ENCODE measurements at places on chromosomes 13 and 19.

GRCh38 chr13:20080377-20081164 is 80.3 kb downstream of the GJA3 start:
- no peak for DNase-seq

GRCh38 chr13:62997038-62997599 is 1581.5 kb upstream of the PCDH20 start:
- DNase-seq = no peak

DNA sequence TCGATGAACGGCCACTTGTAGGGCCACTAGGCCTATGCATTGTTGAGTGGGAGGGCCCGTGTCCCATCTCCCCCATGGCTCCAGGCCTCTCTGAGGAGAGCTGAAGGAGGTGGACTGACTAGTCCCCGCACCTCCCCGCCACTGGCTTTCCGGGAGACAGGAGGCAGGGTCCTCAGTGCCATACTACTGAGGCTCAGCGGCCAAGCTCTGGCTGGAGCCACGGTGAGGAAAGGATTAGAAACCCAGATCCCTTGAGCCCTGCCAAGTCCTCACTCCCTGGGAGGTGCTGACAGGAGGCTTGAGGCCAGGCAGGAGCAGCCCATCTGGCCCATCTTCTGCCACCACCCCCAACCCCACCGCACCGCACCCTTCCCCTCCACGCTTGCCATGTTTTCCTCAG is 29.0 kb downstream of the CCDC8 start:
- no peak for DNase-seq

DNA sequence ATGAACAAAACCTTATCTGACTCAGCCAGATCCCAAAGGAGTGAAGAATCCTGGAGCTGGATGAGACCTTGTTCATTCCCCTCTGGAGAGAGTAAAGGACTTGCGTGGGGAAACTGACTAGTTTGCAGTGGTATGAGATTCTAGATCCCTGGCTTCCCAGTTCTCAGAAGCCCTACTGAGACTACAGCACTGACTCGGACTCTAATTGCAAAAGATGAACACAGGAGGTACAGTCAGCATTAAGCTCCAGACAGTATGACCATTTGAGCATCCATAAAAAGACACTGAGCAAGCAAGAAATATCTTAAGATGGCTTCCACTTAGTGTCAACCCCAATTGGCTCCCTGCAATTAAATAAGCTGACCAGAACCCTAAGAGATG is 6.8 kb downstream of the ZC3H4 start:
- DNase-seq = peak; percentile 53

- peak; percentile 70 for DNase-seq
Measured at GRCh38 chr19:1169921-1170885, 3.9 kb downstream of the SBNO2 start.

- DNase-seq = peak; percentile 99
Measured at GRCh38 chr19:46133101-46133627, 8.7 kb upstream of the IGFL3 start.

DNA sequence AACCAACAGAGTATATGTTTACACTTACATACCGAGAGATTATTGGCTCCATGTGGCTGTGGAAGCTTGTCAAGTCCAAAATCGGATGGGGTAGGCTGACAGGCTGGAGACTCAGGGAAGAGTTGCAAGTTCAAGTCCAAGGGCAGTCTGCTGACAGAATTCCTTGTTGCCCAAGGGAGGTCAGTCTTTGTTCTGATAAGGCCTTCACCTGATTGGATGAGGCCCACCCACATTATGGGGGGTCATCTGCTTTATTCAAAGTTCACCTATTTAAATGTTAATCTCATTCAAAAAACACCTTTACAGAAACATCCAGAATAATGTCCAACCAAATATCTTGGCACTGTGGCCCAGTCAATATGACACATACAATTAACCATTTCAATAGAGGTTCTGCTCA is 452.4 kb downstream of the KLF12 start:
- no peak for DNase-seq

DNA sequence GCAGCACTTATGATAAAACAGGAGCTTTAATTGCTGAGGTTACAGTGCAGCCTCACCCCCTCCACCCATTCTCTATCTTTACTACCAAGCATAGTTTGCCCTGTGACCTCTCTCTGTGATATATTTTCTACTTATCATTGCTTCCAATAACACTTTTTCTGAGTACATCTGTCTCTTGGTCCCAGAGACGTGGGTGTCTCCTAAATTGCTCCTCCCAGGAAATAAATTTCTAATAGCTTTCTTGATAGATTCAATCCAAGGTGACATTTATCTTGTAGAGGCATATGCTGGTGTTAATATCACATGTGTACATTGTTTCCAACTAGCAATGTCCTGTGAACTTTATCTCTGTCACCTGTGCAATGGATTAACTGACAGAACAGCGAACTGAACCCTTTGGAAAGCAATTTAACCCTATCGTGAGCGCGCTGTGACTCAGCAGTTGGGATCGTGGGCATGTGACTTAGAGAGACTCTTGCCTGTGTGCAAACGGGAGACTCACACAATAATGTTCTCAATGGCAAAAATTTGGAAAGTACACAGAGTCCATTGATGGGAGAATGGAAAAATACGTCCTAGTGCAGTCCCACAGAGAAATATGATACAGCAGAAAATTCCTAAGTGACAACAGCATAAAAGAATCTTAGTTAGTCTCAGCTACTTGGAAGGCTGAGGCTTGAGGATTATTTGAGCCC is 7.0 kb upstream of the MAP2K2 start:
- DNase-seq = peak; percentile 70

DNA sequence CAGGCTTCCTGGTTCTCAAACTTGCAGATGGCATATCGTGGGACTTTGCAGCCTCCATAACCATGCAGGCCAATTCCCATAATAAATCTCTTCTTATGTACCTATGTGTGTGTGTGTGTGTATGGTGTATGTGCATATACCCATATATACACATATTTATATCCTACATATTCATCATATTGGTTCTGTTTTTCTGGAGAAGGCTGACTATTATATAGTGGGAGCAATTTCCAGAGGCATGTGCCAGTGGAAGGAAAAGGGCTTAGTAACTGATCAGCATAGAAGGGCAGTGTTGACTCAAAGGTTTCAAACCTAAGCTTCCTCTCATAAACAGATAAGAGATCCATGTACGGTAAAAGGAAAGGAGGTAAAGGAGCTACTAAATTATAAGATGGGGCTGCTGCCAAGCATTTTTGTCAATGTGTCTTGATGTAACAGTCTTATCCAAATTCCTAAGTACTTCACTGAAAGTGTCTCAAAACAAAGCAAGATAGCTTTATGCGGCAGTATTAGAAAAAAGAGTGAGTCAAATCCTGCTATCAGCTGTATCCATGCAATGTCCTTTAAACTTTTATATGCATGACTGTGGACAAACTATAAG is 432.1 kb downstream of the TBC1D4 start:
- peak; percentile 14 for DNase-seq

- DNase-seq = no peak
Measured at GRCh38 chr19:31555634-31556215, 206.5 kb upstream of the TSHZ3 start.

- DNase-seq = peak; percentile 85
Measured at GRCh38 chr19:13621413-13621812, 115.1 kb upstream of the CACNA1A start.

DNA sequence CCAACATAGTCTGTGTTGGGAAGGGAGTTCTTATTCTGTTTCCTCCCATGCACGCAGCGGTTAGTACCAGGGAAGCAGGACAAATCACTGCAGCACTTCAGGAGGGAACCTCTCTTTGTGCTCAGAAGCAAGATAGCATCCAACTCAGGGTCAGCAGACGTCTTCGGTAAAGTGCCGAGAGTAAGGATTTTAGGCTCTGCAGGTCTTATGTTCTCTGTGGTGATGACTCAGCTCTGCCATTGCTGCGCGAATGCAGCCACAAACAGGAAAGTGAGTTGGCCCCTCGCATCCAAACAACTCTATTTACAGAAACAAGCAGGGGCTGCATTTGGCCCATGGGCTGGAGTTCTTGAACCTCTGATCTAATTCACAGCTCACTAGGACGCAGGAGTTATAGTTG is 122.1 kb upstream of the SPATA13 start:
- no peak for DNase-seq

Measured in fibroblast of skin of abdomen (primary cell).